ENCODE measurements at places on chromosomes 13 and 19. TPM values are rescaled to one million over a fixed set of nuclear protein-coding genes. Genes with fewer than 3 reads are reported as not detected.

DNA sequence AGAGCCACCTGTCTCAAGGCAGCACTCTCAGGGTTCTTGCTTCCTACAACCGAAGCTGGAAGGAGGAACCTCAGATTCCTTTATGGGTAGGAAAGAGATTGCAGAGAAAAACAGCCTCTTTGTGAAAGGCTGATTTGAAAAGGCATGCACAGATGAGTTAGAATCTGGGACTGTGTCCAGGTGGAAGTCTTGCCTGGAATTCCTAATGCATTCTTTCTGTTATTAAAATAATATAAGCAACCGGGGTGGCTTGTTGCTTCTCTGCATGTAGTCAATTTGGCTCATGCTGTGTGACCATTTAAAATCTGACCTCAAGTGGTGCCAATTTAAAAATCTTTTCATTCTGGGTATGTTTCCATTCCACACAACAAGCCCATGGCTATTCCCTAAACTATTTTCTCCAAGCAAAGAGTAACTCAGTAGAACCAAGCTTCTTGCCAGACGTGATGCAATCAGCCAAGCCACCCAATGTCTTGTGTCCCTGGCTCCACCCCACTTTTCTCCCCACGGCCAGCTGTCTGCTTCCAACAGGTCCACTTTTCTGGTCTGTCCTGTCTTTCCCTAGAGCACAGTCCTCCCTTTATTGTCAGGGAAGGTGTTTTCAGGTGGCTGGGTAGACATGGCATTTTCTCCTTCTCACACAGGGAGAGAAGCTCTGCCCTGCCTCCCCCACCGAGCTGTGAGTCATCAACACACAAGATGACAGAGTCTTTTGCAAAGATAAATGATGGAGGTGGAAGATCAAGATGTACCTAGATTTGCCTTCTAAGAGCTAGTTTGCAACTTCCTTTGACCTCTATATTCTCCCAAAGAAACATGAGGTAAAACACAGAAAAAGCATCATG, 394.3 kb downstream of the FOXO1 start:
- H3K36me3 ChIP-seq, result no peaks in the 10 kb centered on the region
- no peak overlapping the region for H3K4me3 ChIP-seq
- H3K27me3 ChIP-seq, result peaks cover 71% of the 10 kb centered on the region
- peaks cover 21% of the 10 kb centered on the region for H3K4me1 ChIP-seq

DNA sequence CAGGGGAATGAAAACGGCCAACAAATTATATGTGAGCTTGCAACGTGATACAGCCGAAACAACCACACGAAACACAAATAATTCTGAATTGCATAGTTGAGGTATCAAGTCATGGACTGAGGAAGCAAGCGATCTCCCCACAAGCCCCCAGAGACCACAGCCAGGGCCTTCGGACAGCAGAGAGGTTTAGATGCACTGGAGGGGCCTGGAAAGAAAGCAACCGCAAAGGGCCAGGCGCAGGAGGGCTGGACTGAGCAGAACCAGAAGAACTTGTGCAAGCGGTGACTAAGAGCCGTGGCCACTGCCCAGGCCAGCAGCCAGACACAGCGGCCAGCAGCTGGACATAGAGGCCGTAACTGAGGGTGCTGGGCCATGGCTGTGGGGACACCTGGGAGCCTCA, 131.4 kb downstream of the TNFRSF19 start:
- DNase-seq, result no peak
- no peaks in the 10 kb centered on the region for H3K36me3 ChIP-seq
- H3K4me3 ChIP-seq, result no peak overlapping the region
- peaks cover 28% of the 10 kb centered on the region for H3K4me1 ChIP-seq

GRCh38 chr13:93925990-93926389, 553.5 kb downstream of the DCT start:
- peak overlapping the region; percentile 76 for H3K27ac ChIP-seq
- H3K4me1 ChIP-seq, result peaks cover 48% of the 10 kb centered on the region
- no peak overlapping the region for H3K4me3 ChIP-seq
- no peak for DNase-seq
- H3K36me3 ChIP-seq, result peaks cover under 1% of the 10 kb centered on the region
- H3K27me3 ChIP-seq, result no peaks in the 10 kb centered on the region

GRCh38 chr13:33445476-33445875, 159.9 kb upstream of the STARD13 start:
- no peak overlapping the region for H3K4me3 ChIP-seq
- no peak for DNase-seq
- no peak overlapping the region for H3K27ac ChIP-seq
- H3K4me1 ChIP-seq, result peaks cover 2% of the 10 kb centered on the region
- H3K27me3 ChIP-seq, result no peaks in the 10 kb centered on the region
- peaks cover 3% of the 10 kb centered on the region for H3K36me3 ChIP-seq

DNA sequence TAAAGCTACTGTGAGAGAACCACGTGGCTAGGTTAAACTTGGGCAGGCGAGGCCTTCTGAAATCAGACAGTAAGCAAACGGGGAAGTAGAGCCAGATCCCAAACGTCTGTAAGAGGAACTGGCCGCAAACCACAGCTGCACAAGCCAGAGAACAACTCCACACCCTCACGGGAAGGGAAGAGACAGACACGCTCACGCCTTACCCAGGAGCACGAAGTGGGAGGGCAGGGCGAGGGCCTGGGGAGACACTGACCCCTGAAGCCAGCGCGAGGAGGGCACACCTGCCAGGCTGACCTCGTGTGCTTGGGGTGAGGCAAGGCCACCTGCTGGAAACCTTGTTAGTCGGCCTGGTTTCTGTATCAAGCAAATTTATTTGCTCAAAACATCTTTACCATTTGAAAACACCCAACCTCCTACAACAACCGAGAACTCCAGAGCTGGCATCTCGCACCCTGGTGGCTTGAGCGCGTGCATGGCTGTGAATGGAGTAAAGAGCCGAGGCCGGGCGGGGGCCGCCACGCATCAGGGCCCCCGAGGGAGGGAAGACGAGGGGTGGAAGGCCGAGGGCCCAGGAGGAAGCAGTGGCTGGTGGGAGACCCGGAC, 7.3 kb downstream of the POLR2E start:
- H3K27me3 ChIP-seq, result no peaks in the 10 kb centered on the region
- H3K36me3 ChIP-seq, result peaks cover 4% of the 10 kb centered on the region
- DNase-seq, result no peak
- H3K27ac ChIP-seq, result no peak overlapping the region
- no peaks in the 10 kb centered on the region for H3K4me1 ChIP-seq

DNA sequence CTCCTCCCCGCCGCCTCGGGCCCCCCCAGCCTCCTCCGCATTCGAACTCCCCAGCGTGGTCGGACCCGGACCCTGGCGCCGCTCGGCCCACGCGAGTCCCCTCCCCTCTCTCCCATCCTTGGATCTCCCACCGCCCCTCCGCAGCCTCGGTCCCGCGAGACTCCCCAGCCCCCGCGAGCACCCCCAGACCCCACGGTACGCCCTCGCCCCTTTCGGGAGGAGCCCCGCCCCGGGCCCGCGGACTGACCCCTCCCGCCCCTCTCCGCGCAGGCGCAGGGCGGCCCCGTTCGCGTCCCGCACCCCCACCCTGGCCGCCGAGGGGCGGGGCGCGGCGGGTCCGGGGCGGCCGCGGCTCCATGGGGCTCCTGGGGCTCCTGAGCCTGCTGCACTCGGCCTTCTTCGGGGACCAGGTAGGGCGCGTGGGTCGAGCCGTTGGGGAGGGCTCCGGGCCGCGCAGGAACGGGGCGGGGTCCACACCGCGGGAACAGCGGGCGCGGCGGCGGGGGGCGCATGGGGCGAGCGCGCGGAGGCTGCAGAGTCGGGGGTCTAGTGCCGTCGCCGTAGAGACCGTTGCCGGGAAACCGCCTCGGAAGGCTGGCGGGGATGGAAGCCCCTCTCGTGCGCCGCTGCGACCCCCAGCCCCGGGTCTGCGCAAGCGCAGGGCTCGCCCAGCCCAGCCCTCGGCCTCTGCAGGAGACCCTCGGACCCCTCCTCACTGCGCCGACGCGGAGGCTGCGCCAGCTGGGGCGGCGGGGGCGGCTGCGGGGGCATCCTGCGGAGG, 3.8 kb upstream of the APC2 start:
- no peak for DNase-seq
- H3K4me1 ChIP-seq, result peaks cover 28% of the 10 kb centered on the region
- no peak overlapping the region for H3K27ac ChIP-seq
- peaks cover 8% of the 10 kb centered on the region for H3K36me3 ChIP-seq
- peak overlapping the region; percentile 29 for H3K4me3 ChIP-seq
- peaks cover 29% of the 10 kb centered on the region for H3K27me3 ChIP-seq

- no peaks in the 10 kb centered on the region for H3K4me1 ChIP-seq
- DNase-seq, result no peak
- no peaks in the 10 kb centered on the region for H3K36me3 ChIP-seq
- H3K4me3 ChIP-seq, result no peak overlapping the region
- peaks cover 11% of the 10 kb centered on the region for H3K27me3 ChIP-seq
Measured at GRCh38 chr13:48944221-48944620, 31.5 kb upstream of the FNDC3A start.

GRCh38 chr13:78121001-78121400, 202.4 kb upstream of the EDNRB start:
- no peaks in the 10 kb centered on the region for H3K36me3 ChIP-seq
- H3K4me1 ChIP-seq, result peaks cover 2% of the 10 kb centered on the region
- DNase-seq, result no peak
- H3K27ac ChIP-seq, result no peak overlapping the region

Gene DENND1C
- not detected for total RNA-seq

Gene LILRB4
- not detected for total RNA-seq

Gene S1PR5
- 0.83 TPM for total RNA-seq

Measured in osteocyte (in vitro differentiated cells).